ENCODE measurements at places on chromosomes 5 and 9. TPM values are rescaled to one million over a fixed set of nuclear protein-coding genes. Genes with fewer than 3 reads are reported as not detected.
A peak's percentile ranks its signal among the peaks of the same experiment; 100 is the strongest.

DNA sequence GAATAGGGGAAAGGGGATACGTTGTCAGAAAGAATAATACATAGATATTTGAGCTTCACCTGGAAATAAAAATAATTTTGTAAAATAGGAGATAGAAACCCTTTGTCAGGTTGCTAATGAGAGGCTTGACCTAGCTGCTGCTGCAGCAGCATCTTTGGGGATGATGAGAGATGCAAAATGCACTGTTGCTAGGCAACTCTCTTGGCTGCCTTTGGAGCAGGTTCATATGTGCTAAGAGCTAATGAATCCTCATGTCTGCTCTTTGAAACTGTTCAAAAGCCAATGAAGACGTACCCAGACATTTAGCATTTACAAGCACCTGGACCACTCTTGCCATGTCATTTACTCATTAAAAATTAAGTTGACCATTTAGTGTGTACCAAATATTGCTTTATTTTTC, 121.7 kb downstream of the FOCAD start:
- H3K27me3 ChIP-seq = no peaks in the 10 kb centered on the region
- no peaks in the 10 kb centered on the region for H3K4me1 ChIP-seq
- no peak overlapping the region for H3K4me3 ChIP-seq
- no peak for DNase-seq
- no peaks in the 10 kb centered on the region for H3K36me3 ChIP-seq

The NUP155 gene
- total RNA-seq = 70.2 TPM

- H3K27me3 ChIP-seq = peaks cover 5% of the 10 kb centered on the region
- peaks cover 5% of the 10 kb centered on the region for H3K4me1 ChIP-seq
- no peak overlapping the region for H3K27ac ChIP-seq
- DNase-seq = no peak
- H3K36me3 ChIP-seq = no peaks in the 10 kb centered on the region
- no peak overlapping the region for H3K4me3 ChIP-seq
These were observed 20.3 kb upstream of the LECT2 start for GRCh38 chr5:135975122-135975521.

The VCAN gene
- 101 TPM for total RNA-seq

The SV2C gene
- total RNA-seq = 0.06 TPM

DNA sequence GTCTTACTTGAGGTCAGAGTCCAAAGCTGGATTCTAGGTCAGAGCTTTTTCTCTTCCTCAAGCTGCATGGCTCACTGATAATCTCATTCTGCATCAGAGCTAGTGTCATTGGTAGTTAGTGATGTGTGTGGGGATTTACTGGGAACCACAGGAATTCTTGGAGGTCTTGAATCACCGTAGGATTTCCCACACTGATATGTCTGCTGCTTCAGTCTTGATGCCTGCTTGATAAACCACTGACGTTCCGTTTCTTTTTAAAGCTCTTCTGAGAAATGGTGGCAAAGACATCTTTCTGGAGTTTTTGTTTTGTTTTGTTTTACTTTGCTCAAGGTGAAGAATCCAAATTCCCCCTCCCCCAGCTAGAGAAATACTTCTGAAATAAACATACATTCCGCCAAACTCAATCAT, 1.2 kb upstream of the GARIN3 start:
- DNase-seq = peak; percentile 28
- no peak overlapping the region for H3K4me3 ChIP-seq
- no peak overlapping the region for H3K27ac ChIP-seq
- no peaks in the 10 kb centered on the region for H3K27me3 ChIP-seq
